ENCODE measurements at places on chromosomes 4 and X.

DNA sequence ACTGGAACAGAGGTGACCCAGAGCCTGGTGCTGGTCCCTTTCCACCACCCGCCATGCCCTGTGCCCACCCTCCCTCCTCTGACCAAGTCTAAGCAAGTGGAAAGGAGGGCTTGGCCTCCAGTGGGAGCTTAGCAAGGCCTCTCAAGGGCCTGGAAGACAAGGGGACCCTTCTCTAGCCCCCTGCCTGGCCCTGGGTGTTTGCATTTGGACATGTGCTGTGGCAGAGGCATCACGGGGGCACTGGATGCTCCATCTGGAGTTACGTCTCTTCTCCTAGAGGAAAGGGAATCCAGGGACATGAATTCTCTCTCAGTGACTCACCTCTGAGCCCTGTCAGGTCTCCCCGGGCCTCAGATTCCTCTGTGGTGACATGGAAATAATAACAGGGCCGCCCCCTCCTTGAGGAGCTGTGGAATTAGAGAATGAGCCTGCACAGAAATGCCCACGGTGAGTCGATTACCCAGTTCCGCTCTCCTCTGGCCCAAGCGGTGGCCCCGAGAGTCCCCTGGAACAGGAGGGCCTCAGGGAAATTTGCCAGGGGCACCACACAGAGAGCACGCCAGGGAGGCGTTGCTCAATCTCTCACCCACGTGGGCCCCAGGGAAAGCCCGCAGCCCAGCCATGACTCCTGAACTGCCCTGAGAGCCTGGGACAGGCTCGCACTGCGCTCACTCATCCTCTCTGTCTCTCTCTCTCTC is 189.6 kb downstream of the BCOR start:
- DNase-seq: no peak

DNA sequence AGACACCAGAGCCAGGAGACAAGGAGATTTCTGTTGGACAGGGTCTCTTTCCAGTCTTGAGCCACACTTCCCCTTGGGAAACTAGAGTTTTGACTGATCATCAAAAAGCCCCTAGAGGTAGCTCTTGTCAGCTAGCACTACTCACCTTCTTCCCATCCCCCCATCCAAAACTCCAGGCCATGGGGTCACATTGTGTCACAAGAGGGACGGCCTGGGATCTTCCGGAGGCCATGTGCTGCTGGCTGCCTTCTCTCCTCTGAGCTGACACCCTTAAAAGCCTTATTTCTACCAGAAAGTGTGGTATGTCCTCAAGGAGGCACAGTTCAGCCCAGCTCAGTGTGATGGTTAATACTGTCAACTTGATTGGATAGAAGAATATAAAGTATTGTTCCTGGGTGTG is 7.8 kb downstream of the PNMA3 start:
- DNase-seq: no peak

GRCh38 chr4:147101678-147102077 is 156.0 kb upstream of the TTC29 start:
- DNase-seq: no peak

DNA sequence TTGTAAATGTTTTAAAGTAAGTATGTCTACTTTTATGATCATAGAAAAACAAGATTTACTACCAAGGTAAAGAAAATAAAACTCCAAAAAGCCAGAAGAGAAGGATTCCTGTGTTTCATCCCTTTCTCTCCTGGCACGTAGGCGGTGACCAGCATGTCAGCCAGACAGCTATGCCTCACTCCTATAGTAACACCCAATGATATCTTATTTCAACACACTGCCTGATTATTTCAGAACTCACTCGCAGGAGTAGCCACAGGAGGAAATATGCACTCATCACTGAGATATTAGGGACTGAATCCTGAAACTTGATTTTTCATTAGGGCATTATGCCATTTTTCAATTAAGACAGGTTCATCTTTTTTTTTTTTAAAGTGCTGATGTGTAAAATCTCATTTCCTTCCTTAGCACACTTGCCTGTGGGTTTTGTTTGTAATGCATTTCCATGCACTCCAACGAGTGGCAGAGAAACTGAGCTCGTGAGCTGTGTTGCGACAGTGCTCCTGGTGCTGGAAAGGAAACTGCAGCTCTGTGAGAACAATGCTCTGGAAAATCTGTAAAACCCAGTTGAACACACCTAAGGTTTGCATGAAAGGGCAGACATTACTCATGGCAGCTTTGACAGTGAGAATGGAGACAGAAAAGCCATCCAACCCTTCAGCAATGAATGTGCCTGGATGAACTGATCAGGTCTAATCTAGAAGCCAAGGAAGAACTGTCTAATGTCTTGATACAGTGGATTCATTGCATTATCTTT is 18.2 kb downstream of the RAI2 start:
- no peak for DNase-seq

GRCh38 chr4:72275381-72275780 is 243.6 kb downstream of the NPFFR2 start:
- DNase-seq: no peak

GRCh38 chr4:54659313-54659712 is 1.6 kb downstream of the KIT start:
- no peak for DNase-seq

DNA sequence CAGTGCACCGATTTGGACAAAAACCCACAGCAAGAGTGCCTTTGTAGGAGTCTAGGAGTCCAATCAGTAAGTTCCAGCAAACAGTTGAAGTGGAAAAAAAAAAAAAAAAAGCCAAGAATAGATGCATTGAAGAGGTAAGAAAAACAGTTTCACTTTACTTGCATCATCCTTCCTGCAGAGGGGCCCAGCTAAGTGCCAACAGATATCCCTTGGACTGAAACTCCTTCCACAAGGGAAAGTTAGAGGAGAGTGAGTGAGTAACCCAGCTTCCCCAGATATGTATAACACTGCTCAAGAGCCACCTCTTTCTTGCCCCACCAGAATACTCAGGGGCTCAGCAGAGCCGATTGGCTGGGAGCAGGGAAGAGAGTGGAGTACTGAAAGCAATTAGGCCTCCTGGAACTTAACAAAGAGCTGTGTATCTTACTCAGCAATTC is 617.7 kb upstream of the SMIM31 start:
- DNase-seq: no peak

DNA sequence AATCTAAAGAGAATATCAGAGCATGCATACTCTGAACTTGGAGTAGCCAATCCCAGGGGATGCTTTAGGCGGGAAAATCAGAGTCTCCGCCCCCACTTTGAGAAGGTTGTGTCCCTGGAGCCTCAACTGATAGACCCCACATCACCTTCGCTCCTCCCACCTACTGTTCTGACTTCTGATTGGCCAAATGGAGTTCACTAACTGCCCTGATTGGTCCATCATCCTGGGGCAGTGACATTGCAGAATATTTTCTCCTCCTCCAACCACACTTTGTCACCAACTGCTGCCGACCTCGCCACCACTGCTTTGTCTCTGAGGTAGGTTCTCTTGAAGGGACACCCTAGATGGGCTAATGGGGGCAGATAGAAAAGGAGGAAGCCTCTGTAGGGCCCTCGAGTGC is 22.7 kb upstream of the SPACA5B start:
- DNase-seq: no peak

DNA sequence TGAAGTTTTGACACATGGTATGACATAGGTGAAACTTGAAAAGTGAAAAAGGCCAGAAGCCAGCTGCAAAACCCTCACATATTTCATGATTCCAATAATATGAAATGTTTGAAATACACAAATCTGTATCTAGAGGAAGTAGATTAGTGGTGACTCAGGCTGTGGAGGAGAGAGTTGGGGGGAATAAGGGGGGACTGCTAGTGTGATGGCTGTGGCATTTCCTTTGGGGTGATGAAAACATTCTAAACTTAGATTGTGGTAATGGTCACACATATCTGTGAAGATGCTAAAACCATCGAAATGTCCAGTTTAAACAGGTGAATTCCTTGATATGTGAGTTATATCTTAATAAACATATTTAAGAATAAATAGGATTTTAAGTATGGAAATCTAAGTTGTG is 343.5 kb upstream of the SFRP2 start:
- no peak for DNase-seq

- DNase-seq: no peak
Measured at GRCh38 chr4:63620271-63620670, 789.0 kb downstream of the TECRL start.

DNA sequence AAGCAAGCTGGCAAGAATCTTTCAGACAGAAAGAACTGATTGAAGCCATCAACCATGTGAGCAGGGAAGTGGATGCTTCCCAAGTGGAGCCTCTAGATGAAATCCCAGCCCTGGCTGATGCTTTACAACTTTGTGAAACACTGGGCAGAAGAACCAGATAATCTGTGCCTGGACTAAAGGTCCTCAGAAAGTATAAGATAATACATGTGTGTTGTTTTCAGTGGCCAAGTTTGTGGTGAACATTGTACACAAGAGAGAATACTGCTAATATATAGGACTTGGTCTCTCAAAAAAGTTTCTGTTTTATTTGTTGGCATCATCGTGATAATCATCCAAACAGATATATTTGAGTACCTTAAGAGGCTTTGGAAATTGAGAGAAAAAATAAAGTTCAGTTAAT is 1367.8 kb upstream of the IGFBP7 start:
- DNase-seq: no peak

DNA sequence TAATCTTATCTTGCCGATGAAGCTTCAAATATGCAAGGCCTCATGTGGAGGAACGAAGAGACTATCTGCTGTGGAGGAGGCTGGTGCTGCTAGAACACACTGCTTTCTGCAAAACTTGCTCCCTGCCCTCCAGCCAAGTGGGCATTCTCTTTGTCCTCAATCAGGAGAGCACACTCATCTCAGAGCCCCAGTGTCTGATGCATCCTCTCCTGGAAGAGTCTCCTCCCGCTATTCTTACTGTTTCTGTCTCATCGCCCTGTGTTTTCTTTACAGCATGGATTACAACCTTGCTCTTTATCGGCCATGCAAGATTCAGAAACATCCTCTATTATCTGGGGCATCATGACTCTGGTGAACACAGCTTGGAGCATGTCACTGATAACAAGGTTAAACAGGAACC is 68.2 kb upstream of the MTNR1A start:
- DNase-seq: no peak

DNA sequence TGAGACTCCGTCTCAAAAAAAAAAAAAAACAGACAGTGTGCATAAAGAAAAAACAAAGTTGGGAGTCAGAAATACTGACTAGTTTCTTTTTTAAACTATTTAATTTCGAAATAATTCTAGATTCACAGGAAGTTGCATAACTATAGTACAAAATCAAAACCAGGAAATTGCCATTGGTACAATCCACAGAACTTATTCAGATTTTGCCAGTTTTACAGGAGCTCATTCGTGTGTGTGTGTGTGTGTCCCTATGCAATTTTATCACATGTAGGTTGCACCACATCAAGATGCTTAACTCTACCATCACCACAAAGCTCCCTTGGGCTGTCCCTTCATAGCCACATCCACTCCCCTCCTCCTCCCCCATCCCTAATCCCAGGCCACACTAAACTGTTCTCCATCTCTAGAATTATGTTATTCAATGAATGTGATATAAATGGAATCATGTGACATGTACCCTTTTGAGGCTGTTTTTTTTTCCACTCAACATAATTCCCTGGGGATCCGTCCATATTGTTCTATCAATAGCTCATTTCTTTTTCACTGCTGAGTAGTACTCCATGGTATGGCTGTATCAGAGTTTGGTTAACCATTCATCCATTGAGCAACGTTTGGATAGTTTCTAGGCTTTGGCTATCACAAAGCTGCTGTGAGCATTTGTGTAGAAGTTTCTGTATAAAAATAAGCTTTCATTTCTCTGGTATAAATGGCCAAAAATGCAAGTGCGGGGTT is 16.3 kb upstream of the DDX3X start:
- DNase-seq: no peak

DNA sequence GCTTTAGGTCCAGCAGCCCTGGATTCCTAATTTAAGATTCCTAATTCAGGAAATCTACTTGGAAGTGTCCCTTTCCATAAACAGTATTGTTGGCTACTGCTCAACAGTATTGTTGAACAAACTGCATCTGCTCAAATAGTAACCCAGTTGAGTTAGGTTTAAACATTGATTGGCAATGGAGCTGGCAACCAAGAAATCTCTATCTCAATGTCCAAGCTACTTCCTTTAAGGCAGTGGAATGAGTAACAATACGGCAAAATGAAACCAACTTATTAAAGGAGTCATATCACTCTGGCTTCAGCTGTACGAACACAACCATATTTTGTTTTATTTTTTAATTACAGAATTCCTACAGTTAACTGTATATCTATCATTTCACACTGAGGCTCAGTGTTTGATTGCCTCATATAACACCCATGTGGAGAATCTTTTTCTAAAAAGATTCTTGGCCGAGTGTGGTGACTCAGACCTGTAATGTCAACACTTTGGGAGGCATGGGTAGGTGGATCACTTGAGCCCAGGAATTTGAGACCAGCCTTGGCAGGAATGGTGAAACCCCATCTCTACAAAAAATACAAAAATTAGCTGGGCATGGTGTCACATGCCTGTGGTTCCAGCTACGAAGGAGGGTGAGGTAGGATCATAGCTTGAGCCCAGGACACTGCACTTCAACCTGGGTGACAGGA is 71.7 kb upstream of the IL13RA1 start:
- no peak for DNase-seq

GRCh38 chr4:185987961-185988627 is 80.9 kb upstream of the TLR3 start:
- no peak for DNase-seq

- no peak for DNase-seq
Measured at GRCh38 chr4:1300466-1301455, 11.1 kb downstream of the MAEA start.

DNA sequence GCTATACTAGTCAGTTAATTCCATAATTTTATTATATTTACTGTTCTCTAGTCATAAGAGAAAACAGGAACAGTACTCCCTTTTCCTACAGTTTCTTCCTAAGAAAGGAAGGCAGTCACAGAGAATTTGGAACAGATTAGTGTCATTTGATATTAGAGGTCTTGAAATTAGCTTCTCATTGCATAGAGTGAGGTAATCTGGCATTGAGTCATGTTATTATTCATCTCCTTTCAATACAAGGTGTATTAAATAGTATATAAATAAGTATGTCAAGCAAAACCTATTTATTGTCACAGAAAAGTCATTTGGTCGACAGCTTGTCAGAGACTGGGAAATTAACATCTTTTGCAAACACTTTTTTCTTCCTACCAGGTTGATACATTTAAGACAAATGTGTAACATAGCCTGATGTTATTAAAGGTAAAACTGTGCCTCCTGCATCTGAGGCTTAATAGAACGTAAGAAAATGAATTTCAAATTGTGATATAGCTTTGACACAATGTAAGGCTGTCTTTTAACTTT is 753.1 kb upstream of the FRG1 start:
- no peak for DNase-seq
